Astrocyte of the hippocampus (primary cell): ENCODE measurements at places on chromosomes 7 and 10.
A peak's percentile ranks its signal among the peaks of the same experiment; 100 is the strongest.

DNA sequence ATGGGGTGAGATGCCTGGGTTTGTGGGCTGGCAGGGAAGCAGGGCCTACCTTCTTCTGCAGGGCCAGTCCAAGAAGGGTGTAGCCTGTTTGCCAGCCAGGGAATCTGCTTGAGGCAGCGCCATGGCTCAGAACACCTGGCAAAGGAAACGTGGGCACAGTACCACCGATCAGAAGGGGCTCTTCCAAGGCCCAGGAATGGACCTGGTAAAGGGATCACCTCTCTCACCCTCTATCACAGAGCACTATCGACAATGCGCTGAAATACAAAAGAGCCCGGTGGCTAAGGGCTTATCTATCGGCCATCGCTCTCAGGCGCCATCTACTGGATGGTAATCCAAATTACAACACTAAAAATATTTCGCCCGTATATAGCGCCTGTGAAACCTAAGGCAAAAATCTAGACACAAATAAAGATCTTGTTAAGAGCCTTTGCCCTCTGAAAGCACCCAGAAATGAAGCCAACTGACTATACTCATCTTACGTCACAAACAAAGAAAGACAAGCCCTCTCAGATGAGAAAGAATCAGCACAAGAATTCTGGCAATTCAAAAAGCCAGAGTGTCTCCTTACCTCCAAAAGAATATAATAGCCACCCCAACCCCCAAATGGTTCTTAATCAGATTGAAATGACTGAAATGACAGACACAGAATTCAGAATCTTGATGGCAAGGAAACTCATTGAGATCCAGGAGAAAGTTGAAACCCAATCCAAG is 217.8 kb upstream of the HPS1 start:
- peak; percentile 36 for DNase-seq

GRCh38 chr7:45591101-45591906 is 17.1 kb downstream of the ADCY1 start:
- no peak for DNase-seq

GRCh38 chr7:33539198-33539597 is 366.1 kb upstream of the BMPER start:
- no peak for DNase-seq

DNA sequence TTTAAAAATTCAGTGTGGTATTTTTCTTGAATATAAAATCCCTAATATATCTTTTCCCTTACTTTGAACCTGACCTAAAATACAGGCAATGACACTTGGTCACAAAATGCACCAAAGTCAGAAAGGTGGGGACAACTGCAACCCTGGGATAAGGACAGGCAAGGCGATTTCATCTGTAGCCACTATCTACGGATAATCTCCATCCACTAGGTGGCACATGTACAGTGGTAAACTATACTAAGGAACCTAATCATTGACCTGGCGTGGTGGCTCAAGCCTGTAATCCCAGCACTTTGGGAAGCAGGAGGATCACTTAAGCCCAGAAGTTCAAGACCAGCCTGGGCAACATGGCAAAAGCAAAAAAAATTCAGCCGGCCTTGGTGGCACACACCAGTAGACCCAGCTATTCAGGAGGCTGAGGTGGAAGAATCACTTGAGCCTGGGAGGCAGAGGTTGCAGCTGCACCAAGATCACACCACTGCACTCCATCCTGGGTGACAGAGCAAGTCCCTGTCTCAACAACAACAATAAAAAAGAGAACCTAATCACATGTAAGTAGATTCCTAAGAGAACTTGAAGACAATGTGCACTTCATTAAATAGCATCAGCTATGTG is 98.9 kb downstream of the KMT2C start:
- peak; percentile 52 for DNase-seq

GRCh38 chr7:8149222-8149621 is 112.7 kb downstream of the ICA1 start:
- no peak for DNase-seq

GRCh38 chr7:136293841-136294391 is 316.8 kb upstream of the MTPN start:
- no peak for DNase-seq

DNA sequence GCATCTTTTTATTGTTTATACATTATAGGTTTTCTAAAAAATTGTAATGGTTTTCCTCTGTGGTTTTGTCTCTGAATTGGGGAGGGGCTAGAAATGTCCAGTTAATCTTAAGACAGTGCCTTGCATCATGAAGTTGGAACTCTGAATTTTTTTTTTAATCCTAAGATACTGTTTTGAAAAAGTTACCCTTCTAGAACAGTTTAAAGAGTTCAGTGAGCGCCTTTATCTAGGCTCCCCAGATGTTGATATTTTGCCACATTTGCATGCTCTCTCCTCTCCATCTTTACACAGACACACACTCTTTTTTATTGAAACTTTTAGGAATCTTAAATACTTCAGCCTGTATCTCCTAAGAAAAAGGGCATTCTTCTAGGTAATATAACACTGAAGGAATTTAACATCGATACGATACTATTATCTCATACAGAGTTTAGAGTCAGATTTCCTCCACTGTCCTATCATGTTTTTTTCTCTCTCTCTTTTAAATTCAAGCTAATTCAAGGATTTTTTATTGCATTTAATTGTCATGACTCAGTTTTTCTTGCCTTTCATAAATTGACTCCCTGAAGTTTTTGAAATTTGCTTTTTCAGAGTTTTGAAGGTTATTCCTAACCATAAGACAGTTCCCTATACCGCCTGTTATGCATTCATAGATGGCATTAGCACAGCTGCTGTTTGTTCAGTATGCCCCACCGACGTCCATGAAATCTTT is 31.5 kb downstream of the PRKAR2B start:
- DNase-seq: no peak

- no peak for DNase-seq
Measured at GRCh38 chr10:63929831-63930467, 408.7 kb downstream of the REEP3 start.

- DNase-seq: peak; percentile 81
Measured at GRCh38 chr10:124657806-124658205, 86.4 kb downstream of the FAM53B start.

DNA sequence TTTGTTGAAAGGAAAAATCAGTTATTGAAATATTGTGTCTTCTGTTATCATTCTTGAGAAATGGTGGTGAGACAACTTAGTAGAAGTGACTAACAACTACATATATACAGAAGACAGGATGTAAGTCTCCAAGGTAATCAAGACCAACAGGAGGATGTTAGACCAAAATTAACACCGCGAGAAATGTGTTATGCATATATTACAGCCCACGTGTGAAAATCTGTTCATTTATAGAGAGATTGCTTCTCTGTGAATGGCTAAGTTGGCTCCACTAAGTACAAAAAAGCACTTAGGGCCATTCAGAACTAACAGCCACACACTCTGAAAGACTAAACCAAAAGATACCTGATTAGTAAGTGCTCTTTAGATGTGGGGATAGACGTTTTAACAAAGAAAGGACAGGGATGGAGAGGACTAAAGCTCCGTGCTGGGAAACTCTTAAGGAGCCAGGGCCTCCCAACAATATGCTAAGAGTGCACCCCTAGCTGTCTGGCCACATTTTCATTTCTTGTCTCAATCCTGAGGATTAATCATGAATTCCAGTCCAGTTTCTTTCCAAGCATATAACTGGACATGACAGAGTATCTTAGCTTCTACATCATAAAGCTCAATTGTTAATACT is 26.5 kb downstream of the HDAC9 start:
- DNase-seq: peak; percentile 38
